ENCODE measurements at places on chromosomes 3 and 15. TPM values are rescaled to one million over a fixed set of nuclear protein-coding genes. Genes with fewer than 3 reads are reported as not detected.

Gene SMCO1
- 0.31 TPM for total RNA-seq

Gene SNTN
- 0.10 TPM for total RNA-seq

Gene SLC28A2
- total RNA-seq = 0.32 TPM

Gene PLAAT1
- total RNA-seq = 7.3 TPM

Gene GAP43
- 441 TPM for total RNA-seq

Gene POMGNT2
- total RNA-seq = 11.3 TPM

Gene ARGFX
- not detected for total RNA-seq

Gene TTLL13
- total RNA-seq = 0.52 TPM

Gene SAMMSON
- not detected for total RNA-seq

Gene NR2E3
- total RNA-seq = 0.77 TPM

Gene NOX5
- 1.2 TPM for total RNA-seq

Gene RNU5B-1
- under 0.01 TPM for total RNA-seq

Gene AGBL1
- total RNA-seq = 0.32 TPM

Gene TGM5
- total RNA-seq = 0.10 TPM

Gene LRTM1
- 0.32 TPM for total RNA-seq

- ATAC-seq = peak; percentile 56
These were observed 11.0 kb downstream of the FBLN2 start for GRCh38 chr3:13559764-13560525.

GRCh38 chr15:44058126-44058525 is 136.9 kb downstream of the FRMD5 start:
- no peak for ATAC-seq

- peak; percentile 57 for ATAC-seq
These were observed 162.7 kb downstream of the FGF12 start for GRCh38 chr3:192564611-192565010.

DNA sequence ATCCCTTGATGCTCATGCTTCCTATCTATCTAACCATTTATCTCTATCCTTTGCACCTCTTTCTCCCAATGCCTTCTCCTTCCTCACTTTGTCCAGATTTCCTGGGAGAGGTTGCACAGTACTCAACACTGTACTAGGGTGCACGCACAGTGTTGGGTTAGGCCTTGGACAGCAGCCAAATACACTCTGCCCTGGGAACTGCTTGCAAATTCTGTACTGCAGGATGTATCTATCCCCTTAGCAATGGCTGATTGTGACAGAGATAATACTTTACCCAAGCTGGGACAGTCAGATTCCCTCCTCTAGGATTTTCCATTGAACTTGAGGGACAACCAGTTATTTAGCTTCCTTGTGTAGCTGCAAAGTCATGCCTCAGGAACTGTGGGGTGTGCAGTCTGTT is 113.3 kb downstream of the IL20RB start:
- ATAC-seq = peak; percentile 84

DNA sequence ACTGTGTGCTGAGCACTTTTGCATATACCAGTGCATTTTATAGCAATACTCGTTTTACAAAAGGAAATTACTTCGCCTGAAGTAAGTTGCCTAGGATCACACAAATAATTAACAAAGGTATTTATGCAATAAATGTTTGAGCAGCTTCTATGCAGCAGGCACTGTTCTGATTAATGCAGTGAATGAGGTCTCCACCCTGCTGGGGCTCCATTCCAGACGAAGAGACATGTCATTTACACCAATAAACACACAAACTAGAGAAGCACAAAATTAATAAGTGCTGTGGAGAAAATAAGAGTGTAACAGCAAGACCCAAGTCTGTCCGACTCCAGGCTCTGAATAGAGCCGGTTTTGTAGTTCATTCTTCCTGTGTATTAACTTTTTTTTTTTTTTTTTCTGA is 17.5 kb downstream of the NOX5 start:
- ATAC-seq = peak; percentile 72

GRCh38 chr3:189909573-189909972 is 211.1 kb downstream of the P3H2 start:
- ATAC-seq = no peak

DNA sequence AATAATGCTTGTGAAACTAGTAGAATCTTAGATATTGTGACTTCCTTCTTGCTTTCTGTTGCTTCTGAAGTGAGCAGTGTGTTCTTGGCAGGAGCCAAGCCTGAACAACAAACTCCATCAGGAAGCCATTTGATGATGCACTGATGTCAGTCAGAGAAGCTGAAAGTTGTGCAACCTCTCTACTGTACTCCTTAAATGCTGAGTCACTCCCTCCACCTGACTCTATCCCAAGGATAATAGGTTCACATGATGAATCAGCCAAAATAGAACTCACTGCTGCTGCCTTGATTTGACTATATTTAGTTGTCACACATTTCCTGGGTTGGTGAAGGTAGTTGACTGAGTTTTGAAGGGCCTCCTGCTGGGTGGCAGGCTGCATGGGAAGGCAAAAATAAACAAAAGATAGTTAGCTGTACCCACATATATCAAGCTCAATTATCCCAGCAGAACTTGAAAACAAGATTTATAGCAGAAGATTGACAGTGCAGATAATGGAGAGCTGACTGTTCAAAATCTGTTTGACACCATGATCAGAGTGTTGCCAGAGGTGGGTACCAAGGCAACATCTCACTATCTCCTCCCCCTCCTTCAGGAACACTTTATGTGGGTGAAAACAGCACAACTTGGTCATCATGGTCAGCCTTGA is 328.4 kb upstream of the DPH6 start:
- ATAC-seq = no peak

DNA sequence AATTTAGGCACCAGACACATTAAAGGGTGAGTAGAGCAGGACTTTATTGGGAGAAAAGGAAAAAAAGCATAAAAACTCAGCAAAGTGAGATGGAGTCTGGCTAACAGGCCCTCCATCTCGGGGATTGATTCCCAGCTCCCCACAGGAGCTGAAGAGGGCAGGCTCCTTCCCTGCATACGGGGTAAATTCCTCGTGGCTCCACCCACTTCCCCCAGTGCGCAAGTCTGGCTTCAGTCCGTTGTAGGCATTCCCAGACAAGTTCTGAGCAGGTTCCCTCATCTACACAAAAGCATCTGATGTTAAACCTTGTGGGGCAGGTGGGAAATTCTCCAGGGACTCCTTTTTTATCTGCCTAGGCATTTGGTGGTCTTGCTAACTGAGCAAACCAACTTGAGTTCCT is 722.6 kb downstream of the ZNF385D start:
- no peak for ATAC-seq

GRCh38 chr3:53303549-53303948 is 43.8 kb downstream of the DCP1A start:
- no peak for ATAC-seq

DNA sequence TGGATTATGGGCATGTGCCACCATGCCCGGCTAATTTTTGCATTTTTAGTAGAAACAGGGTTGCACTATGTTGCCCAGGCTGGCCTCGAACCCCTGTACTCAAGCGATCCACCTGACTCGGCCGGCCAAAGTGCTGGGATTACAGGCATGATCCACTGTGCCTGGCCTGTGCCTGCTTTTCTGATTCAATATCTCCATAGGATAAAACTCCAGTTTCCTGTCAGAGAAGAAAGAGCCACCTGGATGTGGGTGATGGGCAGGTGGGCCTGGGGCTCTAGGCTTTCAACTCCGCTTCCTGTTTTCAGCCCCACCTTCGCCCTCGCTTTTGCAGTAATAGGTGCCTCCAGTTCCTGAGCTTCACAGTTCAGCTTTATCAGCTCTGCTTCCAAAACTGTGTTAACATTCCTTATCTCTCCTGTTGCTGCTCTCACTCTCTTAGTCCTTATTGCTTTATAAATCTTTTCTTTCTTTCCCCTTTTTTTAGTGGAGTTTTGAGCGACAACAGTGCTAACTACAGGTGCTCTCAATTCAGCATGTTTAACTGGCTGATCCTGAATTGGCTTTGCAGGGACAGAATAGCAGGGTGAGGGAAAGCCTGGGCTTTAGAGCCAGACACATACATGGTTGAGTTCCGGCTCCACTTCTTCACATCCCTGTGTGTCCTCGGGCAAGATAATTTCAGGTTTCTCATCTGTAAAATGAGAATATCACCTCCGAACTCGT is 21.1 kb upstream of the PDE8A start:
- peak; percentile 20 for ATAC-seq

DNA sequence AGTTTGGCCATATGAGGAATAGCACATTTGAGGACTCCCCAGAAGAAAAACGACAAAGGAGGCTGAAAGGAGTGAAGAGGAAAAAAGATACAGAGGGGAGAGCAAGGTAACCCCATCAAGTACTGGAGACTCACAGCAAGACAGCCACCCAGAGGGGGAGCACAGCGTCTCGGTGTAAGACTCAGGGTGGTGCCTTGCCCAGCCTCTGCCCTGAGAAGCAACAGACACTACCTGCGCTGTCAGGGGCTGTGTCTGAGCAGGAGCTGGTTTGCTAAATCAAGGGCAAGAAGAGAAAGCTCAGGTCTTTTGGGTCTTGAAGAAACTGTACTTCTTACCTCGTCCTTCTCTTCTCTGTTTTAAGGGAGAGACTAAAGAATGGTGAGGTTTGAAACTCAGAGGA is 27.9 kb downstream of the FBXO45 start:
- no peak for ATAC-seq

DNA sequence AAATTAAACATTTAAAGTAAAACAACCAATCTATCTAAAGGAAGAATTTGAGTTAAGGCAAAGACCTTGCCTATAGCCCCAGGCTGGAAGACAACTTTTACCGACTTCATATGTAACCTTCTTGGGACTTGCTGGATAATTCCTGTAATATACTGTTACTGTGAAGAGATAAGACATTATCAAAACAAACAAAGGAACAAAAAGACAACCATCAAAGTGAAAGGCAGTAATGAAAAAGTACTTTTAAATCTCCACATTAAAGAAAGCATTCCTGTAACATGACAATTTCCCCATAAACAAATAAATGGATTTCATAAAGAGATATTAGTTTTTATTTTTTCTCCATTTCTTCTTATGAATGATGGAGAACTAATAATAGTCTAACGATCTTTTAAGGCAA is 2.4 kb downstream of the CMTM6 start:
- ATAC-seq = no peak

- ATAC-seq = no peak
These were observed 35.6 kb upstream of the RAB11A start for GRCh38 chr15:65833501-65834205.

DNA sequence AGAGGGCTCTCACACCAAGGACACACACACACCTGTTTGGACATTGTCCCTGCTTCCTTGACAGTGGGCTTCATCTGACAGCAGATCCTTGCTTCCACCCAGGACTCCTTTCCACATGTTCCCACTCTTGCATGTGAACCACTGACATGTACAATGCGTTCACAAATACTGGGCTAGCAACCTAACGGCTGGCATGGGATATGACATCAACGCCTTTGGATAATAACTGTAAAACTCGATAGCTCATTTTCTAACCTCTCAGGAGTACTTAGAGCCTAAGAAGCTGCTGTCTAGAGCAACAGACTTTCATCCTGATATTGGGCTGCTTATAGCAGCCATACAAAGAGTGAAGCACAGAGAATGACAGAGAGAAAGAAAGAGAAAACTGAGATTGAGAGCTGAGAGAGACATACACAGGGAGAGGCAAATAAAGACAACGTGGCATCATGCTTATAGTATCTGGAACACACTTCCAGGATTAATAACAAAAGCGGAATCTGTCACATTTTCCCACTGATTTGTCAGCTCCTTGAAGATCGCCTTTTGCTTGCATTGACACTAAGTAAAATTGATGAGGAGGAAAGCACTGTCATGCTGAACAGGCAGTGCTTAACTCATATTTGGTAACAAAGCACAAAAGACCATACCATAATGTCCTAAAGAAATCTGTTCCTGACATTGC is 1.7 kb downstream of the GUCA1C start:
- peak; percentile 83 for ATAC-seq

GRCh38 chr3:38601956-38602550 is 47.4 kb downstream of the SCN5A start:
- peak; percentile 64 for ATAC-seq

- ATAC-seq = peak; percentile 62
These were observed 213.1 kb downstream of the FGF12 start for GRCh38 chr3:192514081-192514753.

DNA sequence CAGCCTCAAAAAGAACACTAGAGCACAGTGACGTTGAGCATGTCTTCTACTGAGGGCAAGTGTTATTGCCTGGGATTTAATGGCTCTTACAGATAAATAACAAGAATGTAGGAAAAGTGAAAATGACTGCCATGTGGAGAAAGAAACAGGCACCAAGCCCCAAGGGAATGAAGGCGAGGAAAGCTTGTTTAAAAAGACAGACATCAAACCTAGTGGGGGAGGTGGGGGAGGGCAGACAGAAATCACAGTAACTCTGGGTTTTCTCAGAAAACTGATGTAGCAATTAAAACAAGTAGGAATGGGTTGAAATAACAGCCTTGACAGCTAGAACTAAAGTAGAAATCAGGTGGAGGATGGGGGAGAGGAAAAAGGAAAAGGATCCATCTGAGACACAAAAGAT is 18.4 kb upstream of the LYZL4 start:
- ATAC-seq = no peak

DNA sequence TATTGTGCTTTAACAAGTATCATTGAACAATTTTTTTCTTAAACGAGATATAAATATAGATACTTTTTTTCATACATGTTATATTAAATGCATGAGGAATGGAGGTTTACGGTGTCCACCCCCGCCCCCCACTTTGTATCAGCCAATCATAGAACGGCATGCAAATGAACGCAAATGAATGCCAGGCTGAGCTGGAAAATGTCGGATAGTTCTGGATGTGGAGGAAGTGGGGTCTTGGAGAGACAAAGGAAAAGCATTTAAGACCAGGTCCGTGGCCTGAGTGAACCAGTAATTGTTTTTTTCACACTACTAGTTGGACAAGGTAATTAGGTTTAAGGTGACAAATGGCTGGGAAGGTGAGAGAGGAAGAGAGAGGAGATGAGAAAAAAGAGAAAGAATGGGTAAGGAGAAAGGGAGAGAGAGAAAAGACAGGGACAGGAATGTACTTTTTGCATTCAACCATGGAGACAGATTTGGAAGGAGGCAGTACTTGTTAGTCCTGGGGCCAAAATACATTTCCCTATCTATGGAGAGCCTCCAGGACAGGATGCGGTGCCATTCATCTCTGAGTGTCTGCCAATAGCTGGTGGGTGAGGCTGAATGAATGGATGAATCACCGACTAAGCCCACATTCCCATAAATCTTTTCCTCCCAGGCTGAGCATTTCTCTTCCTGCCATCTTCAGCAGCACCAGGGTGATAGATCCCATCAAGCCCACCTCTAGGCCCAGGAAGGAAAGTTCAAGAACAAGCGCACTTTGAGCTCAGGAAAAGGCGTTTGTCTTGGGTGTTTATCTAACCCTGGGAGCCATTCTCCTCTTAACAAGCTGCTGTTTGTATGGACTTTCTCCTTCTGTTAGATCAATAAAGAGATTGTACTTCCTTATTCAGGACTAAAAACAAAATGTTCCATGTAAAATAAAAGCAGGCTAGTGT is 1.4 kb upstream of the RAD18 start:
- peak; percentile 58 for ATAC-seq

- ATAC-seq = no peak
These were observed 1662.7 kb downstream of the OTOL1 start for GRCh38 chr3:163159306-163159705.

DNA sequence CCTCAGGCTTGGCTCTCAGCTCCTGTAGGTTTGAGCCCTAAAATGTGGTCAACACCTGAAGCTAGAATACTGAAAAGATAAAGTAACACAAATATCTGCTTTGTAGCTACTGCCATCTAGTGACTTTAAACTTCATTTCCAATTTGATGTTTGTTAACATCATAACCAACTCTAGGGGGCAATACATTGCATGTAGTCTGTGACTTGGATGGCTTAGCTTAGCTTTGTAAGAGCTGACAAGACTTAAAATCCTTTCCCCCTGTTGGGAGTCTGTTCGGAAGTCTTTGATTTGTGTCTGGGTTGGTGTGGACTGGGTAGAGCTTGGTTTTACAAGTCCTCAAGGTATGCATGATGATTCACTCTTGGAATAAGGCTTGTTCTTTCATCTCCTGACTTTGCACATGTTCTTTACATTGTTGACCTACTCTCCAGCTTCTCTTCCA is 51.7 kb downstream of the SCN11A start:
- peak; percentile 13 for ATAC-seq

Measured in motor neuron (in vitro differentiated cells).